ENCODE measurements at places on chromosomes 4 and X.

GRCh38 chr4:882646-883045, 49.5 kb downstream of the GAK start:
- DNase-seq = no peak

- DNase-seq = no peak
Observed at GRCh38 chr4:138562544-138562991, 320.4 kb upstream of the SLC7A11 start.

- no peak for DNase-seq
Observed at GRCh38 chrX:44913656-44914531, 40.9 kb downstream of the KDM6A start.

DNA sequence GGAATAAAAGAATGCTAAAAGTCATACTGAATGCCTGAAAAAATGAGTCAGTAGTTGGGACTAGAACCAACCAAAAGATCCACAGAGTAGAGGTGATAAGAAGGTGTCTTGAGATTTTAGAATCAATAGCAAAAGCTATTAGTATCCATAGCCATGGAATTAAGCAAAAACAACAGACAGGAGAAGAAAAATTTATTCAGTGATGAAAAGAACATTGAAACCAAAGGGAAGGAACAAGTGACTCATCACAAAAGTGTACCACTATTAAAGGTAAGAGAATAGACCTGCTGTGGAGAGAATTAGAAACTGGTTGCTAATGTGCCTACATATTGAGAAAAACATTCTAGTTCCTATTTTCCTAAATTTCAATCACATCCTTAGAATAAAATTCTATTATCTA, 182.0 kb upstream of the NEIL3 start:
- DNase-seq = no peak

- DNase-seq = no peak
Observed at GRCh38 chr4:164926301-164926700, 49.3 kb downstream of the APELA start.

All from esophagus muscularis mucosa (tissue), 4 donors.